Urothelium cell line (cell line): ENCODE measurements at places on chromosomes 1 and 21.

DNA sequence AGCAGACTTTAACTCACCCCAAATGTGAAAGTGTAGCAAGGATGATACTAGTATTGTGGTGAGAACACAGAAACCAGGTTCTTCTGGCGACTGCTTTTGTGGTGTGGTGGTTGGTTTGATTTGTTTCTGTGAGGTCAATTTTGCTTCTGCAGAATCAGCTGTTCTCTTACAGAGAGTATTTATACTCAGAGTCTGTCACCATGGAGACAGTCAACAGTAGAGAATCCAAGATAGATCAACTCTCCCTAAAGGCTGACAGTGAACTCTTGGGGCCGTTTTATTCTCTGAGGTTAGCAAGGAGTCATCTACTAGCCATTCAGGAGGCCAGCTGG is at the start of gene CFAP107:
Gene CFAP107, plus strand, starts transcription at position 209 of the 332 bp plus-strand sequence. CDS start 231 bp downstream, outside the sequence.
- no peak for DNase-seq

GRCh38 chr1:172530000-172530399 is 3.0 kb upstream of the SUCO start:
- DNase-seq: no peak

- DNase-seq: no peak
These were observed 12.1 kb downstream of the FAM89A start for GRCh38 chr1:231027971-231028370.

- no peak for DNase-seq
These were observed 100.8 kb upstream of the RNPC3 start for GRCh38 chr1:103424650-103425049.

GRCh38 chr1:199931666-199932377 is 95.7 kb upstream of the NR5A2 start:
- no peak for DNase-seq

DNA sequence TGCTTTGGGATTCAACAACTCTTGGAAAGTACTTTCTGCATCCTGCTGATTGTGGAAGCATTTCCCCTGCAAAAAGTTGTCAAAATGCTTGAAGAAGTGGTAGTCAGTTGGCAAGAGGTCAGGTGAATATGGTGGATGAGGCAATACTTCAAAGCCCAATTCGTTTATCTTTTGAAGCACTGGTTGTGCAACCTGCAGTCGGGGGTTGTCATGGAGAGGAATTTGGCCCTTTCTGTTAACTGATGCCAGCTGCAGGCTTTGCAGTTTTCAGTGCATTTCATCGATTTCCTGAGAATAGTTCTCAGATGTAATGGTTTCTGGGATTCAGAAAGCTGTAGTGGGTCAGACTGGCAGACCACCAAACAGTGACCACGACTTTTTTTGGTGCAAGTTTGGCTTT is 47.6 kb upstream of the GJA5 start:
- DNase-seq: no peak
